ENCODE measurements at places on chromosomes 1 and 21.

DNA sequence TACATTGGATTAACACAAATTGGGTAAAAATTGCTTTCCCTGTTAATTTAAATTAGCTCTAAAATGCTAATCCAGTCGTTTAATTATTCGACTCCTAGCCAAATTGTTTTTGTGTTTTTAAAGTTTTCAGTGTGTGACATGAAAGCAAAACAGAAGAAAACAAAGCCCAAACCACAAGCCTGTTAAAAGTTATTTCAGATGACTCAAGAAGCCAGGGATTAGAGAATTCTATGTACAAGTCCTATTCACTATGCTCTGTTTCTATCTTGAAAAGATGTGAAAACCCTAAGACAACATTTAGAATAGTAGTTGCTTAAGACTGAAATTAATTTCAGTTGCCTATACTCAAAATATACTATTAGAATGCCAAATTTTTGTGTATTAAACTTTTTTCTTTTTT, 294.8 kb upstream of the ADAMTS5 start:
- no peak for DNase-seq

DNA sequence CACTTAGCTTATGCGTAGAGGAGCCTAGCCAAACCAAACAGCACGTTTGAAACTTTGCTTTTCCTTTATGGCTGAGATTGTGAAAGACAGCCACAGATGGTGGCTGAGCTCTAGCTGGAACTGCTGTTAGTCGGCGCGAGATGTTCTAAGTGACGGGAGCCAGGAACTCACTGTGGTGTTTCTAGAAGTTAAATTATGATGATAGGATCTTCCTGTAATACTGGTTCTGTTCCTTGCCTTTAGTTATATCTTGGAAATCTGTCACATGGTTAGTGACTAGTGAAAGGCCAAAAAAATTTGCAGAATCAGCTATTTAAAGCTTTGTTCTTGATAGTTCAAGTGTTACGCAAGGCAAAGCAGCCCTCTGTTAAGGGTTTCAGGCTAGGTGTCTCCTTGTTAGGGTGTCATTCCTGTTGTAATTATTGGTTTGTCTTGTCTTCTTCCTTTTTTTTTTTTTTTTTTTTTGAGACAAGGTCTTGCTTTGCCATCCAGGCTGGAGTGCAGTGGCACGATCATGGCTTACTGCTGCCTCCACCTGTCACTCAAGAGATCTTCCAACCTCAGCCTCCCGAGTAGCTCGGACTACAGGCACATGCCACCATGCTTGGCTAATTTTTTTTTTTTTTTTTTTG, 22.6 kb downstream of the AK4 start:
- DNase-seq = no peak

DNA sequence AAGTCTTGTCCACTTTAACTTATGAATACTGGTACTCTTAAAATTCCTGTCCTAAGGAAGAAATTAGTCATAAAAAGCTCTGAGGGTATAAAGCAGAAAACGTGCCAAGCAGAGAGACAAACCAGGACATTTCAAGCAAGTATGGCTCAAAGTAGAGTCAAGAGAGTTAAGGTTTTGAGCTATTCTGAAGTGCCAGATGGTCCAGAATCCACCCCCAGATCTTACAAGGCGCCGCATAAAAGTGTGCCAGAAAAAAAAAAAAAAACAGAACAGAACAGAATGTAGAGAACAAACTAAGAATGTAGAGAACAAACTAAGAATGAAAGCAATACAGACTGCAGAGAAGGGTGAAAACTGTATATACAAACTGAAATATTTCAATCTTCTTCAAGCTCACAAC, 12.5 kb downstream of the EPS15 start:
- no peak for DNase-seq

GRCh38 chr1:244137725-244138124, 86.6 kb downstream of the ZBTB18 start:
- DNase-seq = no peak

DNA sequence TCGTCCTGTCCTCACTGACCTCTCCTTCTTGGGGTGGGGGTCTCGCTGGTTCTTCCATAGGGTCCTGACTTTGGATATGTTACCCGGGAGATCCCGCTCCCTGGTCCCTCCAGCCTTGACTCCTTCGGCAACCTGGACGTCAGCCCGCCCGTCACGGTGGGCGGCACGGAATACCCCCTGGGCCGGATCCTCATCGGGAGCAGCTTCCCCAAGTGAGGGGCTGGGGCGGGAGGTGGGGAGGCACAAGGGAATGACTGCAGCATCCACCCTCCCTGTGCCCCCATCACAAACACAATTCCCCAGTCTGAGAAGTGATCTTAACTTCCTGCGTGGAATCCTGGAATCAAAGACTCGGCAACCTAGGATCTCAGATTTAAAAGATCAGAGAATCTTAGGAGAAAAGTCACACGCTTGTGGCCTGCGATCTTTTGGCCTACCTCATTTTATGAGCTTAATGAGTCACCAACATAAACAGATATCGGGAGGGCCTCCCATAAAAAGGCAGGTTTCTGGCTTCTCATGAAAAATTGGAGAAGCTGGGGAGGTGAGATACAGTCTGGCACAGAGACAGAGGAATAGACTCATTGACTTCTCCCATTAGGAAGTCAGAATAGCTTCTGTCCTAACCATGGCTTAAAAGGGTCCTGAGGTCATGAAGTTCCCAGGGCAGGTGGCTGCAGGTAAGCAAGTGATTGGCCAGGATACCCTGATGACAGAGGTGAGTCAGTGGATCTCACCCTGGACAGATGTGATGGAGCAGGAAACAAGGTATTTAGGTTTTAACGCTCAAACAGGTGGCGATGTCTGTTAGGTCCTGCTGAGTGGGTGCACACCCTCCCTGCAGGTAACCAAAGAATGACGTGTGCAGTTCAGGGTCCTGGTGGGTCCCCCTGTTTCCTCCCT, 15.9 kb upstream of the PADI3 start:
- no peak for DNase-seq

DNA sequence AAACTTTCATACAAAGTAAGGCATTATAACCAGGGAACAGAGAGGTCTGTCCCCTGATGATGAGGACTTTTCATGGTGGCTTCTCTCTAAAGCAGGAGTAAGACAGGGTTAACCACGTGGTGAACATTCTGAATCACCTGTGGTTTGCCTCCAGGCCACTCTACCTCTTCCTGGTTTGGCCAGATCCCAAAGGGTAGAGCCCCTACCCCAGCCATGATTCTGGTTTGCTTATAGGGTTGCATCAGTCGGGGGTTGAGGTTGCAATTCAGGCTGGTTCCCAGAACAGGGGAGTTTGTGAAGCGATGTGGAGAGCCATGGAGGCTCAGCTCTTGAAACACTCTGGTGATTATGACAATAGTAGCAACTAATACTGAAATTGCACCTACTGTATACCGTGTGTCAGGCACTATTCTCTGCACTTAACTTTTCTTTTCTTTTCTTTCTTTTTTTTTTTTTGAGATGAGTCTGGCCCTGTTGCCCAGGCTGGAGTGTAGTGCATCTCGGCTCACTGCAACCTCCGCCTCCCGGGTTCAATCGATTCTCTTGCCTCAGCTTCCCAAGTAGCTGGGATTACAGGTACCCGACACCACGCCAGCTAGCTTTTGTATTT, 8.3 kb downstream of the CNR2 start:
- DNase-seq = no peak

DNA sequence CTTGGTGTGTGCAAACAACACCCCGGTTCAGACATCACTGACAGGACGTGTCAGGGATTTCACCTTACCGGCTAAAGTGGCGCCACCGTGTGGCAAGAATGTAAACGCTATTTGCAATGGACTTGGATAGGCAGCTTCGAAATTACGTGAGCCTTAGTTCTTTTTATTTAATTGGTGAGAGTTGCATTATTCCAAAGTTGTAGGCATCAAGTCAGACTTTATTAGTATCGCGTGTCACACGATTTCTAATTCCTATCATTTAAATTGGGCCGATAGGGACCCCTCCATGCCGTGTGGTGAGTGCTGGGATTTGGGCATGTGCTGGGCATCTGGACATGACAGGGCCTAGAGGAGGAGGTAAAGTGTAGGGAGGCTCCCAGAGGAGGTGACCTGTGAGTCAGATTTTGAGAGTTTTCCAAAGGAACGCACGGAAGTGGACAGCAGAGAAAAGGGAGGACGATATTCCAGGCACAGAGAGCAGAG, 14.5 kb upstream of the CPT2 start:
- peak; percentile 92 for DNase-seq

GRCh38 chr1:29651246-29651645, 414.9 kb downstream of the PTPRU start:
- no peak for DNase-seq

DNA sequence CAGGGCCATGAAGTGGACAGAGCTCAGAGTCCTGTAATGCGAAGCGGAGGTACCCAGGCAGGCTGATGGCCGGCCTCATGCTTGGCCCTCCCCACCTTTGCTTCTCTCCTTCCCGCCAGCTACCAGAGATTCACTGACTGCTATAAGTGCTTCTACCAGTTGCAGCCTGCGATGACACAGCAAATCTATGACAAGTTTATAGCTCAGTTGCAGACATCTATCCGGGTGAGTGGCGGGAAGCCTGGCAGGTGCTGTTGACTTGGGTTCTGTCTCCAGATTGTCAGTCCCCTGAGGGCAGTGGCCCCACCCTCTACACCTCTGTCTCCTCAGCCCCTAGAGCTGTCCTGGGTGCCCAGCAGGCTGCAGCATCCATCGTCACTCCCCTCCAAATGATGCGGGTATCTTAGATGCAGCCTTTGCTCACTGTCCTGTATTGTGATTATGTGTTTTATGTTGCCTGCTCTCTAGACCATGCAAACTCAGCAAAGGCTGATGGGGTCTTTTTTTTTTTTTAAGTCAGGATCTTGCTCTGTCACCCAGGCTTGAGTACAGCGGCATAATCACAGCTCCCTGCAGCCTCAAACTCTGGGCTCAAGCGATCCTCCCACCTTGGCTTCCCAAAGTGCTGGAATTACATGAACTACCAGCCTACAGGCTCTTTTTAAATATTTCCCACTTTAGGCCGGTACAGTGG, 9.6 kb upstream of the BGLAP start:
- DNase-seq = no peak

GRCh38 chr1:112522621-112523020, 13.9 kb downstream of the WNT2B start:
- no peak for DNase-seq

- DNase-seq = no peak
Measured at GRCh38 chr1:97010566-97011264, 289.1 kb downstream of the PTBP2 start.

DNA sequence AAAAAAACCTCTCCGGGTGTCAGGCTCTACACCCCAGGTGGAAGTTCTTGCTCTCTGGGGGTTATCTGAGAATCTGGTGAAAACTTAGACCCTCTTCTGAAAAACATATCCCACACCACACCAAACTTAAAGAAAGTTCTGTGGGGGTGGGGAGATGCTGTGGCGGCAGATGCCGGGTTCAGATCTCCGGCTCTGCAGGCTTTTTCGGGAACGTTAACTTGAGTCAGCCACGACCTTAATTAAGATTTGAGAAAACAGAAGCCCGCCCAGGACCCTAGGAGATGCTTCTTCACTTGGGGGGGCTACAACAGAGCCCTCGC, 2.3 kb downstream of the RCC2 start:
- DNase-seq = no peak

DNA sequence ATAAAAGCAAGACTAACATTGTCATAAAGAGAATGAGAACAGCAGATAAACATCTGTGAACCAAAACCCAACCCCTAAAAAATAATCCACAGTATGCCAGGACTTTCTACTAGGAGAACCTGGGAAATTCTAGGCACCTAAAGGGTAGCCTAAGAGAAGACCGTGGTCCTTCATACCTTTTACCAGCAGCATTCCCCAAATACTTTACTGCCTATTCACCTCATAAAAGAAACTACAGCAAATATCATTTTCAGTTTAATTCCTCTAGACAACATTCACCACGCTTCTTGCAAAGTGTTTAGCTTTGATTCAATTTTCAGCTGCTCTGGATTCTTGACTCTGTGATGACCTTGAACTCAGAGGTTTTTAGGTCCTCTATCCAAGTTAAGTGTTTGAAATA, 1180.7 kb upstream of the B3GALT2 start:
- DNase-seq = no peak

- DNase-seq = no peak
Measured at GRCh38 chr1:32958827-32959226, 5.8 kb downstream of the RNF19B start.

- no peak for DNase-seq
Measured at GRCh38 chr1:30039354-30040080, 683.9 kb downstream of the MATN1 start.

DNA sequence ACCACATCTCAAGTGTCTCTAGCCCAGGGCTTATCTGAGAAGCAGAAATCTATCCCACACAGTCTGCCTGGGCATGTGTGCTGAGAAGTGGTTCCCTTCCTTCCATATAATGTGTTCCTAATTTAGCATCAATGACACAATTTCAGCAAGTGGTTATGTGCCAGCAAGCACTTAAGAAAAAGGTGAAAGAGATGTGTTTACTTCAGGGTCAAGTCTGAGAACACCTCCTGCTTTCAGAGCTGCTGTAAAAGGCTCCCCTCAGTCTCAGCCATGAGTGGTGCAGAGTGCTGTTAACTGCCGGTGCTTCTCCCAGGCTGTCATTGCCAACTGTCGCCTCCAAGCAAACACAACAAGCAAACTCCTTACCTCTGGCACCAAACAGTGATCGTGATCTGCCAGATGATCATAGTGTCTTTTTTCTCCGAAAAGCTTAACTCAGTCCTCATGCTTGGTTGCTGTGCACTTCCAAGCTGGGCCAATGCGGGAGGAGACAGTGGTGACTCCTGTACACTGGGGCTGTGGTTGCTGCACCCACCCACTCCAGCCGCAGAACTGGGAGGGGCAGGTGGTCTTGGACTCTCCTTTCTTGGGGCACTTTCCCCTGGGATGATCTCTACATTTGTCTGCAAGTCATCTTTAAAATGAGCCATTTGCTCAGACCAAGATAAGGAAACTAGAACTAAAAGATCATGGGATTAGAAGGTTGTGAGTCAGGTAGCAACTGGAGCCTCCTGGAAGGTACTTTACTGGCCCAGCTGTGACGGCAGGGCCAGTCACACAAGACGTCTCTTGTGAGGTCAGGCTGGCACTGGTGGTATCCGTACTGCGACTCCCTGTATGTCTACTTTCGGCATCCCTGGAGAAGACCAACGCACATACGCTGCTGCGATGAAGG, 32.4 kb downstream of the ATP1A1 start:
- no peak for DNase-seq
